GM20000 (cell line): ENCODE measurements at places on chromosomes 1 and 21.

DNA sequence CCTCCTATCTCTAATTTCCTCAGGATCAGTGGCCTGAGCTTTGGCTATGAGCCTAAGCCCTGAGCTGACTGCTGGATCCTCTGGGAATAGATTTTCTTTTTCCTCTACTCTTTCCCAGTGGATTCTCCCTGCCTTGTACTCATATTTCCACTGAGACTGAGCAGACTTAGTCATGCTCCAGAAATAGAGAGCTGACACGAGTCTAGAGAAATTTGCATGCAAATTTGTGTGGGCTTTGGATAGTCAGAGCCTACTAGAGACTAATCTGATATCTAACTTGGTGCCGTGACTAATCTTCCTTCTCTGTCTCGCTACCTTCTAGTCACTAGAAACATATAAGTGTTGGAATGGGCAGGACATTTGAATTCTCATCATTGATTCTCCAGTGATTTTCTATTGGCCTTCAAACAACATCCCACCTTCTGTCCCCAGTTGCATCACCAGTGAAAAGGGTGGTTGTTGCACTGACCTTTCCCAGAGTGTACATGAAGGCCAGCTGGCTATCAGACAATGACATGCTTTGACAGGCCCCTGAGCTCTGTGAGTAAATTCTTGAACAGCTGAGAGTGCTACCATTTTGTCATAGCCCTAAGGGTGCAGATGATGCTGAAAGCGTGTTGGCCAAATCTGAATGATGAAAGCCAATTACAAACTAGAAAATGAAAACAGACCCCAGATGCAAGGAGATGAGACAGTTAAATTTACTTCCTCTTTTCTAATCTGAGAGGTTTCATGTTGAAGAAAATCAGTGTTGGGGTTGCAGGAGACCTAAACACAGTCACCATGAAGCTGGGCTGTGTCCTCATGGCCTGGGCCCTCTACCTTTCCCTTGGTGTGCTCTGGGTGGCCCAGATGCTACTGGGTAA, at the start of gene FCRLA:
FCRLA (plus strand) TSS at position 748 of the 866 bp plus-strand sequence; CDS start at position 784, 36 bp downstream.
- peak; percentile 68 for DNase-seq

DNA sequence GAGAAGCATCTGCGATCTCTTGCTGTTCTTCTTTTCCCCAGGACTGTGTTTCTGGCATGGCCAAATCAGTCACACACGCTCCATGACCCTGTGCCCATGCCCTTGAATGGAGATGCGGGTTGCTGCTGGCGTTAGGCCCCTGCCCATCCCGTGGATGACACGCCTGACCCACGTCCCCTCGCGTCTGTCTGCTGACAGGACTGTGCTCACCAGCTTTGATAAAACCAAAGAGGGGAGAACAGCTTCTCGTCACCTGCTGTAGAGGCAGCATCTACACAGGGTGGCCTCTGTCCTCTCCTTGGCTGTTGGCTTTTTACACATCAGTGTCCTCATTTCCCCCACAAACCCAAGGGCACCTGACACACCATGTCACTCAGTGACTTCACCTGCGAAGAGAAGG, 6.9 kb downstream of the MT1HL1 start:
- no peak for DNase-seq

DNA sequence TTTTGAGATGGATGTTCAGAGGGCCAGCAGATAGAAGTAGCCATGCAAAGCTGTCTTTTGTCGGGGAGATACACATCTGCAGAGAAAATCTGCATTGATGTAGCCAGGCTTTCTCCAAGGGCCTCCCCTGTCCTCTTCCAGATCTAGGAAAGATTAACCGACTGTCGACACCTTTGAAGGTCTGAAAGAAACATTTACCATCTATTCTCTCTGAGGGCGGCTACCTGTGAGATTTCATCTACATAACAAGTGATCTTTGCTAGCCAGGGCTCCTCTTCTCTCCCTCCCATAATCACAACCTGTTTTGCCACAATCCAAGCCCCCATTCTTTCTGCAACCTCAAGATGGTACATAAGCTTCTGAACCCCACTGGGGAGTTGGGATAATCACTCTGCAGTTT, 193.6 kb downstream of the RGS7 start:
- DNase-seq: no peak

GRCh38 chr21:36149788-36150711, 6.6 kb upstream of the DOP1B start:
- DNase-seq: peak; percentile 49

DNA sequence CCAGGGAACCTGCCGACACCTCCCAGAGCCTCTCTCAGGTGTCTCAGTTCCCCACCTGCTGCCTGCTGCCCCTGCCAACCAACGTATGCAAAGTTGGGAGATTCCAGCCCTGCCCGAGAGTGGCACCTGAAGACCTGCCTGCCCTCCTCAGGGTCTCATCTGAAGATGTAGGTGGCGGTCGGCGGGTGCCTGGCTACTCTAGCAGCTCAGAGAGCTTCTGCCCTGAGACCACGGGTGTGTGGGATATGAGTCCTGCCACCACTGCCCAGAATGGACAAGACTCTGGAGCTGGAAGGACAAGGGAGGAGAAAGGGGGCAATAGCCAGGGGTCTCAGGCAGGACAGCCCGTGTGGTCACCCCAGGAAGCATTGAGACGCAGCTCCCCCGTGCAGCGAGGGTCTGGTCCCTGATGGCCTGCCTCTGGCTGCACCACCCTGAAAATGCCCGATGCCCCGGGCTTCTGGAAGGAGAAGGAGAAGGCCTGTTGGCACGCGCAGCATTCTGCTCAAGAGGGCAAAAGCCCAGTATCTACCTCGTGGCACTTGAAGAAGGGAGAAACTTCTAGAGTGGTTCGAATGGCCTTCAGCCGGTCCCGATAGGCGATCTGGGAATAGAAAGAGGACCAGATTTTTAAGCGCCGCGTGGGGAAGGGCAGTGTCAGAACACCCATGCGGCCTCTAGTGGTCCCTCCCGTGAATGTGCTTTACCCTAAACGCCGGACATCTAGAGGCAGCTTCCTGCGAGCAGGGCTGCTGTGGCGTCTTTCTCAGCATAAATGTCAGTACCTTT, 88.8 kb downstream of the STUM start:
- no peak for DNase-seq

- no peak for DNase-seq
Measured at GRCh38 chr21:27759820-27760219, 792.9 kb upstream of the ADAMTS5 start.

GRCh38 chr1:35939484-35939883, 8.6 kb downstream of the AGO3 start:
- no peak for DNase-seq

DNA sequence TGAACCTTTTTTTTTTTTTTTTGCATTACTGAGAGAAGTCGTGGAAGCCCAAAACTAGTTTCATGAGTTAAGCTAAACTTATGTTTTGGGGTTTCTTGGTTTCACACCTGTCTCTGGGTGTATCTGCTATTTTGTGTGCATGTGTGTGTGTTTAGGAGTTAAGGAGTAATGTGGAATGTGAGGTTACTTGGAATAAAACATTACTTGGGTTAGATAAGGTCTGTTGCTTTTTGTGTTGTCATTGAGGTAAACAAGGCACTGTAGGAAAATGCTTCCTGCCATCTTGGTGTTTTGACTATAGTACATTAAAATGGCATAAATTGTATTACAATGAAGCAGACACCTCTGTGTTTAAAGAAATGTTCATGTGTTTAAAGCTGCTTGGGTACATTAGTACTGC, 2.9 kb downstream of the TENT5C start:
- DNase-seq: no peak

- no peak for DNase-seq
Measured at GRCh38 chr1:91011726-91012125, 10.1 kb downstream of the ZNF644 start.

GRCh38 chr1:115115521-115116161, 26.3 kb upstream of the TSPAN2 start:
- DNase-seq: no peak

DNA sequence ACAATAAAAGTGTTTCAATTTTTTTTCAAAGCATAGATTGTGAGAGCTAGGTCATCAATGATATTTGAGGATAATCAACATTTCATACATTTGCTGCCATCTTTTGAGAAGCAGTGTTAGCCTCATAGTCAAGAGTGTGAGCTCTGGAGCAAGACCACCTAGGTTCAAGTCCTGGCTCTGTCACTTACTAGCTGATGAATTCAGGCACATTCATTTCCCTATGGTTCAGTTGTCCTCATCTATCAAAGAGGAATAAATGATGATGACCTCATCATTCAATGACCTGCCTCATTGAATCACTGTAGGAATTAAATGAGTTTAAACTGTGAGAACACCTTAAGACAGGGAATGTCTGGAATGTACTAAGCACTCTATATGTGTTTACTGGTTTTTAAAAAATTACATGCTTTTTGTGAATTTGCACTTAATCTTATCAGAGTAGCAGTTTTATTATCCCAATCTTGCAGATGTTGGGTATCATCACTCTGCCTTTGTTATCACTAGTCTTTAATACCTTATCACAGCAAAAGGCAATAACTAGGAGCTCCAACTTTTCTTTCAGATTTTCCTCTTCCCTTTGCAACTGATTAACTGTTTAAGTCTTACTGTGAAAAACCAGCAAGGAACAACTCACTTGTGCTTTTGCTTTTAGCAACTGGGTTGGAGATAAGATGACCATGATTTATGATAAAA, 47.4 kb downstream of the SLC30A10 start:
- DNase-seq: no peak

DNA sequence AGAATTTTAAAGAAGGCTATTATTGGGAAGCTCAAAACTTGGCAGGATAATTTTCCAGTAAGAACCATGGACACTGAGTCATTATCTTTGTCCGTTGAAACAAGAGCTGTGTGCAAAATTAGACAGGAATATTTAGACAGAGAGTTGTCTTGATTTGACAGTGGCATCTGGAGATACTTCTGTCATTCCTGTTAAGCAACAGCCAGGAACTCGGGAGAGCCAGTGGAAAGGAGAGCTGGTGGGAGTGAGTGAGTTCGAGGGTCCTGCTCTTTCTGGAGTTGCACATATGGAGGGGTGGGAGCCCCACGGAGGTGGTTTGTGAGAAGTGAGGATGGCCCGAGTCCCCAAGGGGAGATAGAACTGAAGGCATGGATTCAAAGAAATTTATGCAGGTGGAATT, 3.1 kb downstream of the COQ8A start:
- DNase-seq: no peak

DNA sequence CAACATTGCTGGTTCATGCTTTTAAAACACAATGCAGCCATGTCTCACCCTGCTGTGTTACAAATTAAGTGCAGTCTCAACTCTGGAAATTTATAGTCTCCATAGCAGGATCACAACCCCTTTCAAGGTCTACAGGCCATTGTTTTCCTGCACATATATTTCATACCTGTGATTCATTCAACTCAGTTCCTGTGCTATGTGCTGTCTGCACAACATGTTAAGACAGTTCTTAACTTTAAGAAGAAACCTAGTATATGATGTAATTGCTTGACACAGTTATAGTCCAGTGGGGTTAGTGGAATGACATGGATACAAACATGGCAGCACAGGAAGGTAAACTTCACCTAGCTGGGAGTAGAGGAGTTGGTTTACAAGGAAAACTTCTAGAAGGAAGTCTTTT, 106.4 kb downstream of the IFI44 start:
- no peak for DNase-seq

- no peak for DNase-seq
Measured at GRCh38 chr1:110390692-110391245, at the start of gene SLC16A4. Gene SLC16A4, minus strand, starts transcription at chr1:110391026. Its CDS starts 1,703 bp downstream, at chr1:110389323.

DNA sequence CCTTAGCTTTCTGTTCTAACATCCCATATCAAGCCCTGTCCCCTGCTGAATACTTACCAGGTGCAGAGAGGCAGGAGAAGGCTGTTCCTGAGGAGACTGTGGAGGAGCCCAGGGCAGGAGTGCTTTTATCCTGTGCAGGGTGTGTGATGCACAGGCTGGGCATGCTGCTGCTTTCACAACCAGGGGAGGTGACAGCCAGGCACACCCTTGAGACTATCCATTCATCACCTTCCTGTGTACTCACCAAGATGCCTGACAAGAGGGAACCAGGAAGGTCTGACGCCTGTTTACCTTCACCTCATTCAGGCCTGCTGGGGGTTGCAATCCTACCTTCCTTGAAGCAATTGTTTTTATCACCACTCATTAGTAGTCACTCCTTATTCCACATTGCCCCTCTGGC, at the start of gene LCE3E:
LCE3E (minus strand) TSS at position 100 of the 400 bp plus-strand sequence. CDS start 572 bp downstream, outside the sequence.
- no peak for DNase-seq

DNA sequence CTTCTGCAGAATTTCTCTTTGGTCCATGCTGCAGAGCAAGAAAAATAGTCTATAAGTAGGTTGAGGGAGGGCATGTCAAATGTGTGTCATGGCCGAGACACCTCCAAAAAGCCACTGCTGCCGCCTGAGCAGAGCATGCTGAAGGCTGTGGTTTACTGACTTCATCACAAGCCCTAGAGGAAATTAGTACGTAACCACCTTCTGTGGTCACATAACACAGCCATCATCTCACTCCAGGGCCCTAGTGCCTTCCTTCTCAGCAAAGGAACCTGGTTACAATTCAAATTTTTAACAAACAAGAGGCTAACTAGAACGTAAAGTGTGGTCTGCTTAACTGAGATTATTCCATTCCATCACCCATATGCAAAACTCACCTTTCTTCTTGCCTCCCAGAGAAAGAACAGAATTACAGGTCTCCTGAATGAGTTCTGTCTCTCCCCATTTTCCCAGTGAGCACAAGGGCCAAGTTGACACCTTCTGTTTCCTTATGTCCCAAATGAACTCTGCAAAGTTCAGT, at the start of gene PTPN22:
PTPN22 (minus strand) TSS at position 116 of the 517 bp plus-strand sequence.
- DNase-seq: peak; percentile 67

GRCh38 chr21:45640888-45641479, 2.5 kb upstream of the PCBP3 start:
- no peak for DNase-seq

GRCh38 chr1:79193211-79194079, 186.9 kb upstream of the ADGRL4 start:
- DNase-seq: peak; percentile 2

- DNase-seq: no peak
Measured at GRCh38 chr1:241202401-241202800, 154.6 kb downstream of the RGS7 start.

DNA sequence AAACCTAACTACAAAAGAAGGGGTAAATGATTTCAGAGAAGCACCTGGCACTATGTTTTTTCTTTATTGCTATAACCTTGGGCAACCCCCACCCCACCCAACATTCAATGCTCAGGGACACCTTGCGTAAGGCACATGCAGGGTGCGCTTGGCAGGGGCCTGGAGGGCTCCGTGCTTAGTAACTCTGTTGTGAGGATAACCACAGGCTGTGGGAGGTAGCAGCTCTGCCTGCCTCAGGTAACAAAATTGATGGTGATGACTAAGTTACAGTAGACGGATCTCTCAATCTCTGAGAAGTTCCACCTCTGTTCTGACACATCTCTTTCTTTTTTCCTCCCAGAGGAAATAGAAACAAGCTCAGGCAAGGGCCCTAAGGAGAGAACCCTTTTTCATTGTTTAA, 8.7 kb upstream of the CCN1 start:
- no peak for DNase-seq
